Right cardiac atrium (tissue), 5 donors: ENCODE measurements at places on chromosomes 2 and 18. TPM values are rescaled to one million over a fixed set of nuclear protein-coding genes. Genes with fewer than 3 reads are reported as not detected.

Gene FOXI3
- total RNA-seq, result not detected

Gene PDE11A
- 0.63 TPM for total RNA-seq

Gene SERPINB4
- total RNA-seq, result not detected

Gene STK11IP
- 12.1 TPM for total RNA-seq

DNA sequence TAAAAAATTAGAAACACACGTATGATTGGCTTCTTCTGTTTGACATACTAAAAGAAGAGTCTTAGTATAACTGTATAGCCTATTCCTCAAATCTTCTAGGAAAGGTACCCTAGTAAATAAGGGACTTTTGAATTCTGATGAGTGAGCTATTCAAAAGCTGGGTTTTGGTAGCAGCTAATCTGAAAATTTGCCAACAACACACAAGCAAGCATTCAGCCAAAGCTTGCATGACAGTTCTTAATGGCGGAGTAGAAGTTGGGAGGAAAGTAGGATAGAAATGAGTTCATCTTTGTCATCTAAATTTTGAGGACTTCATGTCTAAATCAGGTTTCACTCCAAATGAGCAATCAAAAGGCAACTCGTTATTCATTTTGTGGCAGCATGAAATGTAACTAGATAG is 813.0 kb downstream of the MBD2 start:
- no peak for DNase-seq

- peak; percentile 13 for DNase-seq
Measured at GRCh38 chr2:240410808-240411207, 24.7 kb upstream of the GPC1 start.

GRCh38 chr2:201985728-201986462 is 47.8 kb upstream of the FZD7 start:
- no peak for DNase-seq

- no peak for DNase-seq
Measured at GRCh38 chr2:95385570-95385984, 16.9 kb upstream of the FAHD2A start.

GRCh38 chr2:216372761-216373291 is 543 bp upstream of the MARCHF4 start:
- no peak for DNase-seq

DNA sequence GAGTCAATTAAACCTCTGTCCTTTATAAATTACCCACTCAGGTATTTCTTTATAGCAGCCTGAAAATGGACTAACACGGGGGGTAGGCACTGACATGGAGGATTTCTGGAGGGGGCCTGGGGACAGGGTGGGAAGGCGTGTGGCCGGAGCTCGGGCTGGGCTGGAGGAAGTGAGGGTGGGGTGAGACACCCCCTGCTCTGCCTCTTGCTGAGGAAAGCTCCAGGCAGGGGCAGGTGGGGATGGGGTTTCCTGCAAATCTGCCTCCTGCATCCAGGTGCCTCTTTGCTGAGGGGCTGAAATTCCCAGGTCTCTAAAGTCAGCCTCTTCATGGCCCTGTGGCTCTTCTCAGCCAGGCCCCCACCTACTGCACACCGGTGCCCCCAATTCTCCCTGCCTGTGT is 25.7 kb upstream of the OTOS start:
- no peak for DNase-seq

DNA sequence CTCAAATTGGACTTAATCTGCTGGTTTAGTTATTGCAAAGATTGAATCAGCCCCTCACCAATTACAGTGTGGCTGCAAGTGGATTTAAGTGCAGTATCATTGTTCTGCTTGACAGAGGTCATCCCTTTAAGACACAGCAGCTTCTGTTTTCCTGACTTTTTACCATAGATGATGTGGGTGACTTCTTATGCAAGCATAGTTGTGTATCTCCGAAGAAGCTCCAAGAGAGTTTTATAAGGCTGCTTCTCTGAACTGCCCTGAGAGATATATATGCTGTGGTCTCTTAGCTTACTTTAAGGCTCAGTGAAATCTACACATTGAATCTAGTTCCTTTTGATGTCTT is 3.5 kb downstream of the TRIB2 start:
- DNase-seq, result no peak

DNA sequence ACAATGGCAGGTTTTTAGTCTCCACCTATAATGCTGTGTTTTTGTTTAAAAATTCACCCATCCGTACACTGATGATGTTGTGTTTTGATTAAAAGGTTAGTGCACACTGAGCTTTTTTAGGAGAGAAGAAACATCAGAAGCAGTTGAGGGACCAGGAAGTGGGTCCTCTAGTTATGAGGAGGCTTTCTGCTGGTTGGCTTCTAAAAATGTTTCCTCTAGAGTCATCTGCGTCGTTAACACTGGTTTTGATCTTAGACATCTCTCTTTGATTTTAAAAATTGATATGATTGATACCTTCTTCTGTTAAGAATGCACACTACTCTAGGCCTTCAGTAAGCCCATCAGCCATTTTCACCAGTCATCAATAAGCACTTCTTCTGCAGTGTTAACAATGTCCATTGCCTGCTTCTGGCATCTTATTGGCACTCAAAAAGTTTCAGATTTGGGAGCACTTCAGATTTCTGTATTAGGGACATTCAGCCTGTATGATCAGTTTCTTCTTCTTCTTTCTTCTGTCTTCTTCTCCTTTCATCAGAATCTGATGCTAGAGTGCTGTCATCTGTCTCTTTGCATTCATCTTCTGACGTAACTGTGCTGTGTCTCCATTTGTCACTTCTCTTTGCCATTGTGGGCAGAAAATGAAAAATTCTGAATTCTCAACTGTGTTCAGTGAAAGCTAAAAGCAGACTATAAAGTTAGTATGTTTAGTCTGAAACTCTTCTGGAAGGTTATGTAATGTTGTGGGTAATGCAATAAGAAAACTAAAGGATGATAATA is 56.3 kb downstream of the PHLPP1 start:
- no peak for DNase-seq

DNA sequence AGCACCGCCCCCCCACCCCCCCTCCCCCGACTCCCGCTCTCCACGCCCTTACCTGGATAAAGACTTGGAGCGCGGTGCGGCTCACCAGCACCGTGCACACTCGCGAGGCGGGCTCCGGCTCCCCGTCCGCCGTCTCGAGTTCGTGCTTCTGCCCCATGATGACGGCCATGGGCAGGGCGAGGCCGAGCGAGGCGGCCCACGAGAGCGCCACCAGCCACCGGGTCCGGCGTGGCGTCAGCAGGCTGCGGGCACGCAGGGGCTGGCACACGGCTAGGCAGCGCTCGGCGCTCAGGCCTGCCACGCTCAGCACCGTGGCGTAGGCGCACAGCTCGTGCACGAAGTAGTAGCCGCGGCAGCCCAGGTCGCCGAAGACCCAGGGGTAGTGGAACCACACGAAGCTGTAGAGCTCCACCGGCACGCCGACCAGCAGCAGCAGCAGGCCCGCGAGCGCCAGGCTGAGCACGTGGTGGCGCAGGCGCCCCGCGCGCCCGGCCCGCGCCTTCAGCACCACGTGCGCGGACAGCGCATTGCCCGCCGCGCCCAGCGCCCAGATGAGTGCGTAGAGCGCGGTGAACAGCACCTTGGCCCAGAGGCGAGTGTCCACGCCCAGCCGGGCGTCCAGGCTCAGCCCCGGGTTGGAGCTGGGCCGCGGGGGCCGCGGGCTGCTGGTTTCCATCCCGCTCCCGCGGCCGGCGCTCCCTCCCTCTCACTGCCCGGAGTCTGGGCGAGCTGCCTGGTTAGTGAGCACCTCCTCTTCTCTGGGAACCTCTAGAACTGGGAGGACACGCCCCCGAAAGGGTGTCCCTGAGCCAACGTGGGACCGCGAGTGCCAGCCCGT is at the start of gene NTSR2:
Gene NTSR2 (minus strand): TSS at position 742 of the 838 bp plus-strand sequence. CDS start 66 bp downstream, at position 676.
- DNase-seq, result peak; percentile 86

DNA sequence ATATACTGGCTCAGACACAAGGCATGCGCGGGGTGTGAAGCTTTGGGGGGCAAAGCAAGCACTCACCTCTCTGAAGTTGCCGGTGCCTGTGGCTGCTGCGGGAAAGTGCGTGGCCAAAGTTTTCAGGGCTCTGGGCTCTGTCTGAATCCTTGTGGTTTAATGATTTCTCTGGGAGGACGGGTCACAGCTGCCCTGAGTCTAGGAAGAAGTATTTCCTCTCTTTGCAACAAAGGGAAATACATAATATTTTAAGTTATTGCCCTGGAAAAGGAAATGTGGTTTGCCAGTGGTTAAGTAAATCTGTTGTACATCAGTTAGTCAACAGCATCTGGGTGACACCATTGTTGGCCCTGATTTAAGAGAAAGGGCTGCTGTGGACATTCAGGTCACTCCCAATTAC is 56.7 kb upstream of the ZDBF2 start:
- no peak for DNase-seq

- no peak for DNase-seq
Measured at GRCh38 chr18:154151-154550, 4.2 kb upstream of the USP14 start.

GRCh38 chr2:187768995-187769394 is 214.8 kb upstream of the TFPI start:
- DNase-seq, result no peak

DNA sequence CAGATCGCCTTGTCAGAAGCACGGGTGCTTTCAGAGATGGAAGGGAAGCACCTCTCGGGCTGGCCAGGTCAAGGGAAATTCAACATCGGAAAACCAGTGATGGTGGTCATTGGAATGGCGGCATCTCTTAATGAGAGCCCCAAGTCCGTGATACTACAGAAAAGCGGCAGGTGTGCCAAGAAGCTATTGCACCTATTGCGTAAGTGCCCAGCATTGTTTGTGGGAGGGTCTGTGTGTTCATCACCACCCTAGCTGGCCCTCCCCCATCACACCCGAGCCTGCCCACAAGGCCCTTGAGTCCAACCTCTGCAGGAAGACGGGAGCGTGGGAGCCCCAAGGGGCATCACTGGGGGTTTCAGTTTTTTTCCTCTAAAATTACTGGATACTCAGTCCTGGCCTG is 100.7 kb downstream of the DGKD start:
- DNase-seq, result peak; percentile 21

DNA sequence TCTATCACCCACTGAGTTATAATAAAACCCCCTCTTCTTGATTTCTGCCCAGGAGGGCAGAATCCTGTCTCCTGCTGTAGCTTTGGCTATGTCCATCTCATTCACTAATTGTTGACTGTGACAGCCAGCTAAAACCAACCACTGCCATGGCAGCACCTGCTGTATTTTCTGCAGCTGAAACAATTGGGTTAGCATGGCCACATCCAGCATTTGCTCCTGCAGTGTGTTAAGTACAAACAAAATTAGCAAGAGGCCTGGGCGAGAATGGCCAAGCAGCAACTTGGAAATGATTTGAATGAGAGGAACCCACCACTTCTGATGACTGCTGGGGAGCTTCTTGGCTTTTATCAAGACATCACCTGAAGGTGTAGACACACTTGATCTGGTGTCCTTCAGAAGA is 89.4 kb upstream of the LRRTM1 start:
- DNase-seq, result no peak

GRCh38 chr2:239323447-239323846 is 77.4 kb downstream of the HDAC4 start:
- DNase-seq, result no peak

DNA sequence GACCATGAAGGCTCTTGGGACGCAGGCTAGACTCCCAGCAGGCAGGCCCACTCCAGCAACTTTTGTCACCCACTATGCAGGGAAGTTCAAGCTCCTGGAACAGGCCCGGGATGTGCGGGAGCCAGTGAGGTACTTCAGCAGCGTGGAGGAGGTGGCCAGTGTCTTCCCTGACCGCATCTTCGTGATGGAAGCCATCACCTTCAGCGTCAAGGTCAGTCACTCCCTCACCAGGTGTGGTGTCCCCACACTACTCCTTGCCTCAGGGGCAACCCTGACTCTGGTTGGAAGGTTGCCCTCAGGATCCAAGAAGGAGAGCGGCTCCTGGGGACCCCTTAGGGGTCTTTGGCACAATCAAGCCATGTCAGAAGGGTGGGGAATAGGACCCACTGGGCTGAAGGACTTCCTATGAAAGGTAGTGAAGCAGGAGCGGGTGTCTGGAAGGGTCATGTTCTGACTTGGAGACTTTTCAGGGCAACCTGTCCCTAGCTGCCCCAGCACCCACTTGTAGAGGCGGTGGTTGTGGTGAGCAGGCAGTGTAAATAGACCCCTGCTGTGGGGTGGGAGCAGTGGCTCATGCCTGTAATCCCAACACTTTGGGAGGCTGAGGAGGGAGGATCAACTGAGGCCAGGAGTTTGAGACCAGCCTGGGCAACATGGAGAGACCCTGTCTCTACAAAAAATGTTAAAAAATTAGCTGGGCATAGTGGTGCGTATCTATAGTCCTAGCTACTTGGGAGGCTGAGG is 10.2 kb downstream of the GAREM2 start:
- DNase-seq, result no peak

GRCh38 chr18:57819671-57820460 is 16.8 kb upstream of the ATP8B1 start:
- DNase-seq, result peak; percentile 67

DNA sequence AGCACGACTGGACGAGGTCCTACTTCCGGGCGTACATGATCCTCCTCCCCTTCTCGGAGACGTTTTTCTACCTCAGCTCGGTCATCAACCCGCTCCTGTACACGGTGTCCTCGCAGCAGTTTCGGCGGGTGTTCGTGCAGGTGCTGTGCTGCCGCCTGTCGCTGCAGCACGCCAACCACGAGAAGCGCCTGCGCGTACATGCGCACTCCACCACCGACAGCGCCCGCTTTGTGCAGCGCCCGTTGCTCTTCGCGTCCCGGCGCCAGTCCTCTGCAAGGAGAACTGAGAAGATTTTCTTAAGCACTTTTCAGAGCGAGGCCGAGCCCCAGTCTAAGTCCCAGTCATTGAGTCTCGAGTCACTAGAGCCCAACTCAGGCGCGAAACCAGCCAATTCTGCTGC is 24.8 kb downstream of the LYPD1 start:
- DNase-seq, result no peak

- DNase-seq, result no peak
Measured at GRCh38 chr18:13400636-13401315, 182.2 kb downstream of the LDLRAD4 start.
